ENCODE measurements at places on chromosomes 5 and 9.

DNA sequence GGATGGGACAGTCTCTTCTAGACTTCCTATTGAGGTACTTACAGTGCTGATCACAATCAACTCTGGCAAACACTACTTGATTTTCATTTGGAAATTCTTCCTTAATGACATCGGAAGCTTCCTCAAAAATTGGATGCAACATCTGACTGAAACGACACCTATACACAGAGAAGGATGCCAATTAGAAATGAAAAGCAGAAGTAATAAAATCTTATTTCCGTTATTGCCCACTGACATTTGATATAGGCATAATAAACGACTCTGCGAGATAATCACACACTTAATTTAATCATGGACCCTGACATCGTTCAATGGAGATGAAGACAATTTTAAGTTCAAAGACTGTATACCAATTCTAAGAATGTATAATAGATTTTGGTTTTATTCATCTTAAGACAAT is 46.4 kb downstream of the ERP44 start:
- DNase-seq: no peak

DNA sequence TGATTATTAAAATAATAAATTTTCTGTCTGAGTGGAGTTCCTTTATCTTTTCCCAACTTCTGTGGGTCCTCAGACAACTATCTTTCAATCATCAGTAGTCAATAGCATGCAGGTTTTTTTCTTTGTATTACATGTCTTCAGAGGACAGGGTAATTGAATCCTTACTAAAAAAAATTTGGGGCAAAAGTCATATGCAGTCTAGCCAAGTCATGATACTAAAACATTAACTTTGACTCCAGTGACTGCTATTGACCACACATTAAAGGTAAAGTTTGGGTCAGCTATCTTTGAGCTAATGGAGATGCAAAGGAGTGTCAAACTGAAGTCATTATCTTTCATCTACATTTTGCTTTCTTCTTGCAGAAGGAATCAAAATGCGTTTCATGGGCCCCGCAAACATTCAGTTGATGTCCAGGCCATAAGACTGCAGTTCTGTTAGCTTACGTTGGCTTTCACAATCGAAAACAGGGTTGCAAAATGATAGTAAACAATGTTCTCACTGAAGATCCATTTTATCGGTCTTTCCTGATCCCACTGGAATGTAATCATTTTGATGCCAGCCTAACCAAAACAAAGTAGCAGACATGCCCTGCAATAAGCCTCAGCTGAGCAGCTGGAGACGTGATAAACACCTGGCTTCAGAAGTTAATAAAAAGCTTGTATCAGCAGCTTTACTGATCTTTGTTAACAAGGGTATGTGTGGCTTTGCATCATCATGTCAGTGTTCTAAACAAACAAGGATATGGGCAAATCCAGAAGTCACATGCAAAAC is 186.1 kb upstream of the PRLR start:
- no peak for DNase-seq

GRCh38 chr9:93593144-93593658 is 16.8 kb downstream of the PHF2 start:
- DNase-seq: no peak

GRCh38 chr9:109012009-109012875 is 1.1 kb downstream of the CTNNAL1 start:
- DNase-seq: peak; percentile 95

DNA sequence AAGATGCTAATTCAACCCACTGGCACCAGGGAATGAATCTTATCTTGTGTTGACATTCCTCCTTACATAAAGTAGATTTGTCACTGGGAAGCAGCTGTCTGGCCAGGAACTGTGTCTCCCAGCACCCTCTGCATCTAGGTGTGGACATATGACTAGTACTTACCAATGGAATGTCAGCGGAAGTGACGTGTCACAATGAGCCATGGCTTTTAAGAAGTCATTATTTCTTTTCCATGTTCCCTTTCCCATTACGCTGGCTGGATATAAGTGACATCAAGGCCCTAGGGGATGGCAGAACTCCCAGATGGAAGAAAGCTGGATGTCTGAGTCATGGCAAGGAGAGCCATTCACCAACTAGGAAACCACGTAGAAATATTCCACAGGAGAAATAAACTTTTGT is 84.7 kb upstream of the MAST4 start:
- no peak for DNase-seq

GRCh38 chr9:129885018-129885669 is 49.9 kb downstream of the USP20 start:
- DNase-seq: no peak

DNA sequence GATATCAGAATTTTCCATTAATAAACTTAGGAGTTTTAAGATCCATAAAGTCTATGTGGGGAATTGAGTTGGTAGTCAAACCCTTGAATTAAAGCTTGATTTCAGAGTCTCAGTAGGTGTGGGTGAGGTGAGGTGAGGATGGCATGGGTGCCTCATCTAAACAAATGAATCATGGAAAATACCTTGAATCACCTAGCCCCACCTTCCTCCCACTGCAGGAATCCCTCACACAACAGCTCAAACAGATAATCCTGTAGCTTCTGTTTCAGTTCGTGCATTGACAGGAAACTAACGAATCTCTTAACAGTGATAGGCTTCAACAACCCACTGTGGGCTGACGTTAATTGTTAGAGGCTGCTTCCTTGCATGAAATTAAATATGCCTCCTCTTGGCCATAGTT is 185.0 kb downstream of the SREK1 start:
- no peak for DNase-seq

DNA sequence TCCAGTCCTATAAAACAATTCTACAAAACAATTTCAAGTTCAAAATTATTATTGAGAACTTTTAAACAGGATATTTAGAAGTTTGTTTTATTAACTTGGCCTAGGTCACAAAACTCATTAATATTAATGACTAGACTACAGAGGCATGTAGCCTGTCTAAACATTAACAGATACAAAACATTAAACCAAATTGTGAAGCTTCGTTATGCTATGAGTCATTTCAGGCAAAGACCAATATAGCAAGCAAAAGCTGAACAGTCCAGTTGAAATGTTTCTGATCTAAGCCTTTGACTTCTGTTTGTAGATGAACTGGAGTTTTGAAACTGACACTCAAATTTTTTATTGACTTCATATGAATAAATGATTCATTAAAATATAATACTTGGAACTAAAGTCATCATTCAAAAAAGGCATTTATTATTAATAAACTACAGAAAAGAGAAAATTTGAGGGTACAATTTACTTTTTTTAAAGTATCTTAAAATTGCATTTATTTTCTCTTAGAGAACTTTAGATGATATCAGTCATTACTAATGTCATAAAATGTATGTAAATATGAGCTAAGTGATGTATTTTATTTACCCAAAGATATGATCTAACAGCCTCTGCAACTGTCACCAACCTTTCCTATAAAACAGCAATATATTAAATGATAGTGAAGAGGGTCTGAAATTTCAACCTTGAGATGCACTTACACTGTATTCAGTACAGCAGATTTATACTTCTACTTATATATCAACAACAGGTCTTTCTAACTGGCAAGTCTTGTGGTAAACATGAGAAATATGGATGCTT is 188.8 kb downstream of the COMMD10 start:
- peak; percentile 66 for DNase-seq

GRCh38 chr5:12292610-12293204 is 388.5 kb upstream of the CTNND2 start:
- DNase-seq: no peak

- no peak for DNase-seq
Measured at GRCh38 chr9:17862629-17863028, 283.8 kb downstream of the SH3GL2 start.

DNA sequence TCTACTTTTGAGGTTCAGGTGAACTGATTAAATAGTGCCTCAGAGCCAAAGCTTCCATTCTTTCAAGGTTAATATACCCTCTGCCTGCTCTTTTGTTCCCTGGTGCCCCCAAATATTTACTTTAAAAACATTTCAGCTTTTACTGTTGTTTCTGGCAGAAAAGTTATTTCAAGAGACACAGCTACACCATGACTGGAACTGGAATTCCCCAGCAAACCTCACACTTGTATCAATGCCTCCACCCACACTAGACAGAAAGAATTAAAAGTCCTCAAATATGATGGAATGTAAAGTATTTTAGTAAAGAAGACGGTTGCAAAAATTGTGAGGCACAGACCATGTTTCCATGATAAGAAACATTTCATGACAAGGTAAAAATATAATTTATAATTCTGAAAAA is 720.2 kb upstream of the TYRP1 start:
- no peak for DNase-seq

- DNase-seq: no peak
Measured at GRCh38 chr5:157670662-157671591, at the start of gene C5orf52. Gene C5orf52 (plus strand): TSS chr5:157671533. CDS start chr5:157671615, 82 bp downstream.

DNA sequence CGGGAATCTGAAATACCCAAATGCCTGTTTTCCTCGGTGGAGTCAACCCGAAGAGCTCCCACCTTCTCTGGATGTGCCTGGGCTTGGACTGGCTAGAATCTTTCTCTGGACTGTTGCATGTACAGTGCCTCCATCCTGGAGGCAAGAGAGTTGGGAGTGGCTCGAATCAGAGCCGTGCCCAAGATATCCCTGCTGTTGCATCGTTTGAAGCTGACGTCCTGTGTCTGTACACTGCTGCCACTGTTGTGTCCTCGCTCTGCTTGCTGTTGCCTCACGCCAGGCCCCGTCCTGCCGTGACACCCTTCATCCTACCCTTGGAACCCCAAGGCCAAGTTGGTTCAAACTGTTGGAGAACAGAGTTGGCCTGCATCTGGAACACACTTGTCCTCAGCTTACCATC is 35.4 kb downstream of the FAXDC2 start:
- DNase-seq: no peak

DNA sequence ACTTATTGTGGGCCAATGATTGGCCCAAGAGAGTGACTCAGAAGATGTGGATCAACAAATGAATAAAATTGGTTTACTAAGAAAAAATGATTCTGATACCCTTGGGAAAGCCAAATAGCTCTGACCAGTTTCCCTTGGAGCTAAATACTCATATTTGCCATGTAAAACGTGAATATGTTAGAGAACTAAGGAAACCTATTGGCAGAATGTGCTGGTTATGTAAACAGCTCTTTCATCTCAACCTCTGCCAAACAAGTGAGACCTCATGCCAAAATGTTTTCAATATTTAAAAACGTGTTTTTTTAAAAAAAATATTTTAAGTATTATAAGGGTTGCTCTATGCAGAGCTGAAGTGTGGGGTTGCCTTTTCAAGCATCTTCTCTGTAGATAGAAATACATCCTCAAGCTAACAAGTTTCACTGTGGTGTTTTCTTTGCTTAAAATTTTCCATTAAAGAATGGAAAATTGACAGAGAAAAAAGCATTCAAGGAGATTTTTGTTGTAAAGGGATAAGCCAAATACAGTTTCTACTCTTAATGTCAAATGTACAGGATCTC is 186.9 kb upstream of the TUT7 start:
- DNase-seq: no peak

DNA sequence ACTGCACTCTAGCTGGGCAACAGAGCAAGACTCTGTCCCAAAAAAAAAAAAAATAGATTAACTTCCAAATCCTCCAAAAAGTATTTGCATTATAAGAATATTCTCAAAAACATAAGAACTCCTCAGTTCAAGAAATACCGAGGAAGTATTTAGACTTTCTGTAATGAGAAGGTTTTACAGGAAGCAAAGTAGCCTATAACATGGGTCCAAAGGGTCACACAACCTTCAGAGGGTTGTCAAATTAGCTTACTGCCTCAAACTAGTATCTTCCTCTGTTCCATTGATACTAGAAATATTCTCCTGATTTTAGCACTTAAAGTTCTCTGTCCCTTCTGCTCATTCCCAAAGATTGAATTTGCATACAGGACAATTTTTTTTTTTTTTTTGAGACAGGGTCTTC is 121.9 kb downstream of the INVS start:
- DNase-seq: no peak
